ENCODE measurements at places on chromosomes 13 and 19. TPM values are rescaled to one million over a fixed set of nuclear protein-coding genes. Genes with fewer than 3 reads are reported as not detected.

DNA sequence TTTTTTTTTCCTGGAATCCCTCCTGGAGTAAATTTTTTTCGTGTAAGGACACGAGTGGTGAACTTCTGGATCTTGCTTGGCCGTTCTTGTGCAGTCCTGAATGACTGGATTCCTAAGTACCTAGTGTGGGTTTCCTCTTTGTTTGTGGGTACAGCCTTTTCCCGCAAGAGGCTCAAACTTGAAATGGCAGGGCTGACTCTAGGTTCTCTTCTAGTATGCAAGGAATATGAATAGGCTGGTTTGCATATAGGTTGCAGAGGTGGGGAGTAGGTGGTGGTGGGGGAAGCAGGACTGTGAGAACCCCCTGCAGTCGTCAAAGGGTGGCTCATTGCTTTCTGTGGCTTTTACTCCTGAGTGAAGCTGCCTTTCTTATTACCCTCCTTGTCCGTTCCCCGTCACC, 13.6 kb downstream of the UBAC2 start:
- no peaks in the 10 kb centered on the region for H3K27me3 ChIP-seq
- peak overlapping the region; percentile 81 for H3K27ac ChIP-seq
- no peak overlapping the region for H3K4me3 ChIP-seq
- peaks cover 4% of the 10 kb centered on the region for H3K36me3 ChIP-seq
- H3K4me1 ChIP-seq: peaks cover 31% of the 10 kb centered on the region

- no peaks in the 10 kb centered on the region for H3K36me3 ChIP-seq
- H3K4me3 ChIP-seq: no peak overlapping the region
- no peaks in the 10 kb centered on the region for H3K27me3 ChIP-seq
- H3K27ac ChIP-seq: no peak overlapping the region
- H3K4me1 ChIP-seq: no peaks in the 10 kb centered on the region
These were observed 299.0 kb downstream of the KLF12 start for GRCh38 chr13:73835138-73835721.

DNA sequence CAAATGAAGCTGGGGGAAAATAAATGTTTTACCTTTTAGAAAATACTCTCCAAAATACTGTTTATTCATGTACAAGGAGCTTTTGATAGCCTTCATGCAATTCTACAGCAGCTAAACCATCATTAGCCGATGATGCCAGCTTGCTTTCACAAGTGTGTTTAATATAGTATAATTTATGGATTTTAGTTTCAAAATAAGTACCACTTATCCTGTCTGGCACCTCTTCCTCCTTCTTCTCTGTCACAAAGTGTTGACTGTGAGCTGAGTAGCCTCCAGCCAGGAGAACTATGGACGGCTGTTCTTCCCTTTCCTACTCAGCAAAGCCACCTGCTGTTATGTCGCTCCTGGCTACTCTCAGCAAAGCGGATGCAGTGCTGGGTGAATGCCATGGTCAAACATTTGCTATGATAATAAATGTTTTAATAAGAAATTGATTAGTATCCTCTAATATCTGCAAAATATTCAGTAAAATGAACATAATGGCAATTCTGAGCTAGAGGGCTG, 238.2 kb downstream of the LIG4 start:
- no peak for DNase-seq
- H3K27me3 ChIP-seq: no peaks in the 10 kb centered on the region
- no peak overlapping the region for H3K4me3 ChIP-seq
- H3K27ac ChIP-seq: no peak overlapping the region
- H3K36me3 ChIP-seq: no peaks in the 10 kb centered on the region

- H3K27me3 ChIP-seq: no peaks in the 10 kb centered on the region
- H3K4me1 ChIP-seq: no peaks in the 10 kb centered on the region
- no peaks in the 10 kb centered on the region for H3K36me3 ChIP-seq
- H3K27ac ChIP-seq: no peak overlapping the region
- no peak for DNase-seq
These were observed 17.3 kb upstream of the CLDN10 start for GRCh38 chr13:95535243-95535642.

- no peak overlapping the region for H3K27ac ChIP-seq
- no peak overlapping the region for H3K4me3 ChIP-seq
These were observed 58.9 kb downstream of the ENOX1 start for GRCh38 chr13:43727856-43728255.

DNA sequence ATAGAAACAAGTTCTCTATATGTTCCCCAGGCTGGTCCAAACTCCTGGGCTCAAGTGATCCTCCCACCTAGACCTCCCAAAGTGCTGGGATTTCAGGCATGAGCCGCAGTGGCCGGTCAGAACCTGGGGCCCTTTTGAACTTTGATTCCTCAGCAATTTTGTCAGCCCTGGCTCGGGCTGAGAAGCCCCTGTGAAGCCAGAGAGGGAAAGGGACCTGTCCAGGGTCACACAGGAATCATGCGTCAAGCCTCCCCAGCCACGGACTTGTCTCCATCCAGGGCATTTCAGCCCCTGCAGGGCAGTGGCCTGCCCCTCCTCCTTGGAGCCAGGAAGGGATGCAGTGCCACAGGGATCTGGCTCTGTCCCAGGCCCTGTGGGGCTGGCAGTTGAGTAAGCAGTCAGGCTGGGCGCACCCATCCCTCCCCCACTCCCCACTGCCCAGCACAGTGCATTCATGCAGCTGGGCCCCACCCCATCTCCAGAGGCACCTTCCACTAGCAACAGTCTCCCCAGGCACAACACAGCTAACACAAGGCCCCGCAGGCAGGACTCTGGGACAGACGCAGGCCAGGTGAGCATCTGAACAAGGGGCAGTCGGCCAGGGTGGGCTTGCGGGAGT, at the start of gene CAPS:
Gene CAPS (plus strand): TSS at position 516 of the 619 bp plus-strand sequence. CDS start 153 bp downstream, outside the sequence.
- H3K27ac ChIP-seq: no peak within 1 kb of the TSS
- H3K4me3 ChIP-seq: no peak within 1 kb of the TSS
- H3K36me3 ChIP-seq: peaks cover 45% of the 10 kb centered on the region
- no peaks in the 10 kb centered on the region for H3K4me1 ChIP-seq
- no peak for DNase-seq
- H3K27me3 ChIP-seq: no peaks in the 10 kb centered on the region

The SHD gene
- total RNA-seq: 0.80 TPM

The CYP2S1 gene
- total RNA-seq: 0.99 TPM

The PLIN5 gene
- 1.2 TPM for total RNA-seq

The PRODH2 gene
- total RNA-seq: 0.19 TPM

The RNF17 gene
- total RNA-seq: 0.05 TPM

The KLK3 gene
- 0.19 TPM for total RNA-seq

All from thymus (tissue), 14 donors.